ENCODE measurements at places on chromosomes 7 and 10.

GRCh38 chr7:41628901-41629300, 74.0 kb downstream of the INHBA start:
- no peak for DNase-seq

GRCh38 chr7:48067475-48067874, 21.6 kb upstream of the UPP1 start:
- no peak for DNase-seq

GRCh38 chr10:122279725-122280141, 8.6 kb downstream of the BTBD16 start:
- DNase-seq: no peak

- no peak for DNase-seq
Measured at GRCh38 chr10:30853066-30853465, 178.6 kb downstream of the ZNF438 start.

GRCh38 chr7:85081392-85081791, 105.5 kb downstream of the SEMA3D start:
- DNase-seq: no peak

DNA sequence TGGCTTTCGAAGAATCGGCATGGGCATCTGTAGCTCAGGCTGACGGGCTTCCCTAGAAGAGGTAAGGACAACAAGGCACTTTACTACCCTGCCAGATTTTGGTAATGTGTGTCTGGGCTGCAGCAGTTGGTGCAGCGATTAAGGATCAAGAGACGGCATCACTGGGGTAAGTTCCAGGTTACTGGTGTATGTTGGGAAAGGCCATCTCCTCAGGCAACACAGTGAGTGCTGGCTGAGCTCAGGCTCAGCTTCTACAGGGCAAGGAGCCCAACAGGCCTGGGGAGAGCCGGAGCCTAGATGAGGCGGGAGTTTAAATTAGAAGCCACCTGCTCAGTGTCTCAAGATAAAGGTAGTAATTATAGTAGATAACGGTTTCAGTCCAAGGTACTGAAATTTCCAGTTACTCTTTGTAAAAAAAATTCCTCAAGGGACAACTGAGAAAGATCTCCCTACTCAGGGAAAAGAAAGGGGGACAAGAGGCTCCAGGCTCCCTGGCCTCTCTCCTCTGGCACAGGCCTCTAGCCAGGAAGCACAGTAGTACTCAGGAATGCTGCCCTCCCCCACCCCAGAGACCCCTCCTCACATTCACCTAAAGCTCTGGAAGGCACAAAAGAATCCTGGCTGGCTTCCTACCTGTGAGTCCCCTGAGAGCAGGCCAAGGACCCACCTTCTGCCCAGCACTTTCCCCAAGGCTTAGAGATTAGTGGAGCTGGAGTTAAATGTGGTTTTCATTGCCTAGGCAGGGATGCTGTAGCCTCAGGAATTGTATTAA, 3.9 kb downstream of the CXCL12 start:
- DNase-seq: no peak

DNA sequence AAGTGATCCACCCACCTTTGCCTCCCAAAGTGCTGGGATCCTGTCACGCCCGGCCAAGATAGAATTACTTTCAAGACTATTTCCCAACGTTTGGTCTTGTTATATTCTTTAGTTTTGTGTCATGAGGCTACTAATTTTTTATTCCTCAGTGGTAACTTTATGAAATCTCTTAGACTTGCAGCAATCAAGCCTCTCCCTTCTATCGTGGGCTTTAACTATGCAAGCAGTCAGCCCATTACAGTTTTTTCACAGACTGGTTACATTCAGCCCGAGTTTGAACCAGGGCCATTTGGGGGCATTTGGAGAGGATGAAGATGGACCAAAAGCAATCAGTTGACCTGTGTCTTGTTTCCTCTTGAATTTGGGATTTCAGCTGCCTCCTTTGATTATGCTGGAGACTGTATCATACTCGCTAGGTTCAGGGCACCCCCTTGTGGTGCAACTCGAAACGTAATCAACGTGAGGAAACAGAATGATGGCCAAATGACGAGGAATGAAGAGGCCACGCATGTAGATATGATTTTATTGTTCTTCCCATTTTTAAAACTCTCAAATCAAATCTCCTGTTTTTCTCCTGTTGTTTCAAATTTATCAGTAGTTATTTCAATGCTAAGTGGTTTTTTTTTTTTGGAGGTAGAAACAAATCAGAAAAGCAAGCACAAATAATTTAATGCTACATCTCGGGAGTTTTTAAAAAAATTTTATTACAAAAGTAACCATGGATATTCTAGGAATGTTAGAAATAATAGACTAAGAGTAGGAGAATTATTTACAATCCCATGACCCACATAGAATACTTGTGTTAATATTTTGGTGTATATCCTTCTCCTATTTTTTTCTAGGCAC, 151.6 kb downstream of the KIAA1217 start:
- DNase-seq: peak; percentile 14

DNA sequence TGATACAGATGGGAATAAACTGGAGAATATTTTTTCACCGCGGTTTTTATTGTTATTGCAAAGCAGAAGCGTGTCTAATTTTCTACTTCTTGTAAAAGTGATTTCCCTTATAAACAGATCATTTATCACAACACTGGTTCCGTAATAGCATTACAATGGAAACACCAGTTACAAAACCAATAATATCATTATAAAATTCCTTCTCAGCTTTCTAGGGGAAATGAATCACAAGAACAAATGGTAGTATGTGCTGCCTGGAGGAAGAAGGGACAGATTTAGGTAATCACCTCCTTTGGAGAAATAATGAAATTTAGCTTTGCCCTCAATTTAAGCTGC, 2.4 kb upstream of the CCDC6 start:
- DNase-seq: no peak

GRCh38 chr7:71466448-71467145, 334.7 kb downstream of the GALNT17 start:
- no peak for DNase-seq

- no peak for DNase-seq
Measured at GRCh38 chr7:7773334-7774309, 55.2 kb upstream of the RPA3 start.

DNA sequence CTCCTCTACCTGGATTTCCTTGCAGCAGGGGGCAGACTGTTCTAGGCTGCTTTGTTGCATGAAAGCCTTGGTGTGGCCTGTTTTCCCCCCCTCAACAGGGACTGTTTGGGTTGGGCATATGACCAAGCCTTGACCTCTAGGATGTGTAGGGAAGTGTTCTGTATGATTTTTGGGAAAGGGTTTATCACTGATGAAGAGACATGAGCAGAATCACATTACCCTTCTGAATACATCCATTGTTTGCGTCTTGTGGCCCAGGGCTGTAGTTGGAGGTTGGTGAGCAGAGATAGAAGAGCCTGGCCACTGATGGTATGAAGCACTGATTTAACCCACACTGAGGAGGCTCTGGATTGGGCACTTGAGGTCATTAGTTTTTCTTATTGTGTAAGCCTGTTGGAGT, 26.6 kb downstream of the ZNF12 start:
- DNase-seq: no peak

GRCh38 chr10:97553575-97554031, 19.0 kb upstream of the ANKRD2 start:
- peak; percentile 33 for DNase-seq

GRCh38 chr10:56622335-56622973, 261.4 kb upstream of the ZWINT start:
- no peak for DNase-seq

DNA sequence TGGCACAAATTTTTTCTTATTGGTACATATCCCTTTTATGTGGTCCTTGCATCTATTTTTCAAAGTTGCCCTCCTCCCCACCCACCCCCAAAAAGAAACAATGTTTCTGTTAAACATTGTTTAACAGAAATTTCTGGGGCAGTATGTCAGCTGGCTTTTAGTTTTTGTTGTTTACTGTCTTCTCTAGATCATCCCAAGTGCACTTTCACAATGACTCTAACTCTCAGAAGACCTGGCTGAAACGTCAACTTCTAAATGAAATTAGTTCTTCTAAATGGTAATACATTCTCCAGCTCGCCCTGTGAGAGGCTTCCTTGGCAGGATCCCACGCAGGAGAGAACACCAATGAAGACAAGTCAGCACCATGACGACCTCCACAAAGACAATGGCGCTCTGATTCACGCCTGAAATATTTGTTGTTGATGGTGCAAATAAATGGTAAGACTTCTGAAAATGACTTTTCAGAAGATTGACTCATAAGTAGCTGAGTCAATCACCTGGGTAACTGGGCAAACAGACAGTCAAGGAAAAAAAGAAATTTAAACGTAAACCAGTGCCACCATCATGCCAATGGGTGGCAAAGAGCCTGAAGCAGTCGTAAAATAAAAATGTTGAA, 293.7 kb downstream of the FZD1 start:
- no peak for DNase-seq

DNA sequence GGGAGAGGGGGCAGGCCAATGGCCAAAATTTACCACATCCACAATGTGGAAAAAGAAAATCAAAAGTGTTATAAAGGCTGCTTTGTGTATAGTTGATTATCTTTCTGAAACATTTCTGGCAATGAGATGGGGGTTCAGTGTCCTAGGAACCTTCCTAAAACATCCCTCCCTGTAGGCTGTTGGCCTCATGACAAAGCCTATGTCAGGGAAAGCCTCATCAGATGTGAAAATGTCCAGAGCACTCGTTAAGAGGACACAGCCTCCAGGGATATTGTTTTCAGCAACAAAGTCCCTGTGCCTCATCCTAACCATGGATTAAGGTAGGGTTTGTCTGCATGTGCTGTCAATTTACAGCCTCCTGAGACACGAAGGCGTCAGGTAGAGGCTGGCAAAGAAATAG, 17.0 kb downstream of the SUN3 start:
- no peak for DNase-seq

Measured in NCI-H2081 (cell line).